Activated T-cell treated with anti-CD3 and anti-CD28 coated beads, Interleukin-2, amount 50 U/mL, for 72 hours (primary cell): ENCODE measurements at places on chromosomes 3 and 15. TPM values are rescaled to one million over a fixed set of nuclear protein-coding genes. Genes with fewer than 3 reads are reported as not detected.

ALG1L2 gene
- total RNA-seq = not detected

MME gene
- not detected for total RNA-seq

CAPN3 gene
- total RNA-seq = 9.0 TPM

DNA sequence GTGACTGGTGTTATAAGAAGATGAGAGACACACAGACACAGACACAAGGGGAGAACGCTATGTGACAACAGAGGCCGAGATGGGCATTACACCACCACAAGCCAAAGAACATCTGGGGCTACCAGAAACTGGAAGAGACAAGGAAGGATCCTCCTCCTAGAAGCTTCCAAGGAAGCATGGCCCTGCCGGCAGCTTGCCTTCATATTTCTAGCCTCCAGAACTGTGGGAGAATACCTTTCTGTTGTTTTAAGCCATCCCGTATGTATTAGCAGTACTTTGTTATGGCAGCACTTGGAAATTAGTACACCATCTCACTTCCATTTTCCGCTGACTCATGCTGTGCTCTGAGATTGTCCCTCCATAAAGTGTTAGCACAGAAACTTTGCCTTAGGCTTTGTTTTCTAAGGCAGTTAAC, 38.7 kb upstream of the CA12 start:
- H3K27me3 ChIP-seq = no peaks in the 10 kb centered on the region
- DNase-seq = no peak
- peaks cover 6% of the 10 kb centered on the region for H3K4me1 ChIP-seq
- no peaks in the 10 kb centered on the region for H3K36me3 ChIP-seq
- H3K4me3 ChIP-seq = no peak overlapping the region

DNA sequence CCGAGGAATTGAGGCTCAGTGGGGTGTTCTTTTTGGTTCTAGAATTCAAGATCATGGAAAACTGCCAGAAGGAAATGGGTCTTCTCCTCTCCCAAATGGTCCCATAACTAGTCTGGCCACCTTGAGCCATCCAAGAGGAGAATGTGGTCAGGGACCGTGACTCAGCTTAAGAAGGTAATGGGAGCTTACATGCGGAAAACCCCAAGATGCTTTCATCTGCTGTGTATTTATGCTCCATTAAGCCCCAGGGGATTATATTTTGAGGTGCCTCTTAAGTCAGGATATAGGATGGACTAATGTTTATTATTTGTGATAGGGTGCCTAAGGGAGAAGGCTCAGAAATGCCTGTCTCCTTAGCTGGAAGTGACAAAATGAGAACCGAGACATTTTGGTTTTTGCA, 39.2 kb upstream of the DLG1 start:
- H3K36me3 ChIP-seq = no peaks in the 10 kb centered on the region
- peaks cover 6% of the 10 kb centered on the region for H3K4me1 ChIP-seq
- H3K4me3 ChIP-seq = no peak overlapping the region
- peaks cover 6% of the 10 kb centered on the region for H3K27me3 ChIP-seq

DNA sequence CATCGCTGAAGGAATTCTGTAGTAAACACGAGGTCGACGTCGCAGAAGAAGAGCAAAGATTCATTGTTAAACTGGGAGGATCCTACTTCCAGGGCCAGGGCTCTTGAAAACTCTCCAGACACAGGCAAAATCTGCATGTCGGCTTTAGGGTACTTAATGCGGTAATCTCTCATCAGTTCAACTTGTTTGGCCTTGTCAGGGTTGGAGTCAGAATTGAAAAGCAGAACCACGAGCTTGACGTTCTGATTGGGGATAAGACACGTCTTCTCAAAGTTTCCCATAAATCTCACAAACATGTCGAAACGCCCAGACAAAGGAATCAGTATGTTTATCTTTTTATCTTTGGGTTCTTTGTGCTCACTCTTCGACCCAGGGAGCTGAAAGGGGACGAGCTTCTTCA, 74.0 kb downstream of the CHSY1 start:
- no peaks in the 10 kb centered on the region for H3K27me3 ChIP-seq
- no peak overlapping the region for H3K27ac ChIP-seq
- DNase-seq = no peak
- peaks cover 43% of the 10 kb centered on the region for H3K4me1 ChIP-seq
- peaks cover 21% of the 10 kb centered on the region for H3K36me3 ChIP-seq
